ENCODE measurements at places on chromosomes 7 and 10. TPM values are rescaled to one million over a fixed set of nuclear protein-coding genes. Genes with fewer than 3 reads are reported as not detected.

KLLN gene
- total RNA-seq, result 0.32 TPM

SPDYE18 gene
- total RNA-seq, result not detected

DNA sequence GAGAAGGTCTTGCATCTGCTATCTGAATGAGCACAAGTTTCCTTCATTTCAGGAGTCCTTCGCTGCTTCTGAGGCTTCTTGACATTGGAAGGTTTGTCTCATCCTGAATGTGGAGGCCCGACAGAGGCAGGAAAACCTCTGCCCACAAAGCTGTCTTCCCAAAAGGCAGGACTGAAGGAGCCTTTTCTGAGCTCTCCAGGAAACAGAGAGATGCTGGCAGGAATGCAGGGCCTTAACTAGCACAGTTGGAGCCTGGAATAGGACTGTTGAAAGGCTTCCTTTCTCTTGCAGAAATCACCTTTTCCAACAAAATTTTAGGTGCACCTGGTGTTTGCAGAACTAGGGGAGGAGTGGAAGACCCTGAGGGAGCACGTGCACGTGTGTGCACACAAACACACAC is 637.4 kb upstream of the MKI67 start:
- DNase-seq, result no peak

GRCh38 chr10:119029613-119030420 is at the start of gene NANOS1:
Gene NANOS1, plus strand, starts transcription at chr10:119029714. Its CDS starts 88 bp downstream, at chr10:119029802.
- DNase-seq, result peak; percentile 8

DNA sequence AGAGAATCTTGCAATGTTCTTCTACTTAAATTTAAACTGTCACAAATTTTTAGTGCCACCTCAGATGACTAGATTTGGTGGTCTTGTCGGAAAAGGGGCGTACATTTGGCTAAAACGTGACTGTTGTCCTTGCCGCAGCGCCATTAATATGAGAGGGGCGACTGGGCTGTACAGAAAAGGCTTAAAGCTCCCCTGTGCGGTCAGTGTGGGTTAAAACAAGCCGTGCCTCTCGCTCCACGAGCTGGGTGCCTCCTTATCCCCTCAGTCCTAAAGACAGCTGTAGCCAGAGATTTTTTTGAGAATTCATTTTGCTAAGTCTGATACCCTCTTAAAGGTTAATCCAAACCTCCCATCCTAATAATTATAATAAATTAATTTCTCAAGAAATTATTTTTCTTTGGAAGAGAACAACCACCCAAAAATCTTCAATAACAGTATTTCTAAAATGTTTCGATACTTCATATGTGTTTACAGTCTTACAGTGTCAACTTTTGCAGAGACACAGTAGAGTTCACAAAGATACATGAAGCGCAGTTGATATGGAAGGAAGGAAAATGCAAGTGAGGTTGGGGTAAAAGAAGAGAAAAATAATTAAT is 68.6 kb downstream of the C7orf25 start:
- no peak for DNase-seq

- DNase-seq, result no peak
Measured at GRCh38 chr10:14772399-14772798, 2.3 kb downstream of the FAM107B start.

GRCh38 chr10:103688491-103688890 is 166.9 kb downstream of the SH3PXD2A start:
- no peak for DNase-seq

DNA sequence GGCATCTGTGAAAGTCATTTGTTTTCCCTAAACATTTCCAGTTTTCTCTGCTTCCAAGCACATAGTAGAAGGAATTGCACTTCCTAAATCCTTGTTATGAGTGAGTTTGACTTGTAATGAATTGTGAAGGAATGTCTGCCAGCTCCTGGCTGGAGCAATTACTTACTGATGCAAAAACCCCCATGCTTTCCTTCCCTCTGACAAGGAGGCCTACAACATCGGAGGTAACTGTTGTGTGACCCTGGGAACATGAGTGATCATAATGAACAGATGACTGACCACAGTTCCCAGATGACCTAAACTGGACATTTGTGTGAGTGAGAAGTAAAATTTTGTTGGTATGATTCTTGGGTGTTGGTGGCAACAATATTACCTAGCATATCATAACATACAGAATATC is 21.4 kb upstream of the CPVL start:
- no peak for DNase-seq

GRCh38 chr7:33093266-33093665 is 15.9 kb downstream of the RP9 start:
- no peak for DNase-seq

GRCh38 chr7:37643876-37644275 is 39.7 kb upstream of the GPR141 start:
- DNase-seq, result no peak

GRCh38 chr7:4156190-4156589 is 525.9 kb upstream of the FOXK1 start:
- no peak for DNase-seq

DNA sequence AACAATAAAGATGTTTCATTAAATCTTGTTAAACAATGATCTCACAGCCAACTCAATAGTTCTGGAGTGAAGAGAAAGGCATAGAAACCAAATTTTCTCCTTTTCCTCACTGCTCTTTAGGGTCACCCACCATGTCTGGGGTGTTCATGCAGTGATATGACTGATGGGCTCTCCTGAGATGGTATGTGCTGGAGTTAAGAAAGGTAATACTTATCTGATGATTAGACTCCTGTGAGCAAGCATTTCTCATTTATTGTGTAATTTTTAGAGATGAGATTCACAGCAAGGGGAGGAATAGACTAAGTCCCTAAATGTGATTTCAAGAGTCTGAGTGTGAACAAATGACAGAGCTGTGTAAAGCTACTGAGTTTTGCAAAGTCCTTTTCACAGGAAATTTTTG is 1361.3 kb upstream of the CELF2 start:
- no peak for DNase-seq

GRCh38 chr10:83346266-83346910 is 792.9 kb upstream of the GHITM start:
- no peak for DNase-seq
